ENCODE measurements at places on chromosomes 13 and 19.

- no peak for DNase-seq
Measured at GRCh38 chr19:10442698-10443097, 22.4 kb downstream of the PDE4A start.

DNA sequence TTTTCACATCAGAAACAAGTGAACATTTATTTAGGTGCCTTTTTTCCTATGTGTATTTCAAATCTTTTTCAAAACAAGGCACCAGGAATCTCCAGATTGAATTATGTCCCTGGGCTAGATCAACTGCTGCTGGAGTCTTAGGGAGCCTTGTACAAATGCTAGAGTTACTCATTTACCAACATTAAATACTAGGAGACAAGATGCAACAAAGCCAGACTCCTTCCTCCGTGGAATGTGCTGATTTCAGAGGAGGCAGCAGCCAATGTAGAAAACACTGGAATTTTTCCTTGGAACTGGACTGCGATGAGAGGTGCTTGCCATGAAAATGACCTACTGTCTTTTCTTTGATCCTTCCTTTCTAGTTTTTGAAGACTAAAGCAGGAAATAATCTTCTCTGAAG, 1514.7 kb upstream of the MIR17HG start:
- no peak for DNase-seq

DNA sequence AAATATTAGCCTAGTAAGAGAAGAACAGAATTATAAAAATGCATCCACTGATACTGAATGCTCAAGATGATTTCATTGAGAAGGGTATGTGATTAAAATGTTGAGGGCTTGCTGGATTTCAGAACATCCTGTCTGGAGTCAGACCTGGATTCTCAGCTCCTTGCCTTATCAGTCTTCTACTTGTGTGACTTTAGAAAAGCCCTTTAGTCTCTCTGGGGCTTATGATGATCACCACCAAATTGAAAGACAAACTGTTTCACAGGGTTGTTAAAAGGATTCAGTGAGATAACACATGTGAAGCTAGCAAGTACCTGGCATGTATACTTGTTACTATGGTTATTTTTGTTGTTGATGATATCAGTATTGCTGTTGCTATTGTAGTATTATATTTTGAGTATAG, 118.4 kb downstream of the GPC6 start:
- no peak for DNase-seq

GRCh38 chr13:97757807-97758206, 195.7 kb upstream of the IPO5 start:
- DNase-seq, result peak; percentile 89

GRCh38 chr13:66216728-66217127, 1013.4 kb downstream of the PCDH9 start:
- DNase-seq, result peak; percentile 17

DNA sequence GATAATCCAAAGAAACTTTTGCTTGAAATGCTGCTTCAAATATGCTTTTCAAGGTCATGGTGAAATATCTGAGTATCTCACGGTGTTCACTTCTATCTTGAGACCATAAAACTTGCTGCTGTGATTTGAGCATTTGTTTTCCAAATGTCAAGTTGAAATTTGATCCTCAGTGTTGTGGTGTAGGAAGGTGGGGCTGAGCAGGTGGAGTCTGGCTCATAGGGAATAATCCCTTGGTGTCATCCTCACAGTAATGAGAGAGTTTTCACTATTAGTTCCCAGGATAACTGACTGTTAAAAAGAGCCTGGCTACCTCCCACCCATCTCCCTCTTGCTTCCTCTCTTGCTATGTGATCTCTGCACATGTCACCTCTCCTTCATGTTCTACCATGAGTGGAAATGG, 858.0 kb upstream of the SLITRK5 start:
- no peak for DNase-seq

DNA sequence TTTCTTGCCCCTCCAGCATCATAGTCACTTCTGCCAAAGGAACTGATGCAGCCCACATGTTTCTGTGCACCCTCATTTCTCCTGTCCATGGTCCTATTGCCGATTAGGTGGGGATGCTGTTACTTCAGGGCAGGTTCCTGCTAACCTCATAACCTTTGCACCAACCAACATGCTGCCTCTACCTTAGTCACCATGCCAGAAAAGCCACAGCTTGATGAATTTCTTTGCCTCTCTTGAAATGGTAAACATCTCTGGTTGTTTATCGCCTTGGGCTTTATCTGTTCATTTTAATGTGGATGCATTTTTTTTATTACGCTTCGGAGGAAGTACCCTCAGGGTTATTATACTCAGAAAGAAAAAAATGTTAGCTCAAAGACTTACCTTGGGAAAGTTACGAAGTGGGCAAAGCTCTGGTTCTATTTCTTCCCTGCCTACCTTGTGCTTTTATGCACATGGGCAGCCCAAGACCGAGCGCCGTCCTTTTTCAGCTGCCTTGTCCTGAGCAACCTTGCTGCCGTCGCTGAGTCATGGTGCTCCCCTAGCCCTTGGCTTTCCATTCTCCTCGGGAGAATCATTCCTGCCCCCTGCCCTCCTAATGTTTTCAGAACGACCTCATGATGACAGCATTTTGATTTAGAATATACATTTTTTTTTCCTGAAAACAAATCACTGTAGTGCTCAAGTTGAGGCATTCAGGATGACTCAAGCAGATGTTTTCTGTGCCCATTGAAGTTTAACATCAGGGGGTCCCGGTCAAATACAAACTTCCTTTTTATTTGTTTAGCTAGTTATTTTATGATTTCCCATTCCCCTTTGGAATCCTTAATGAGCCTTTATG, 280.0 kb downstream of the SHISA2 start:
- no peak for DNase-seq

DNA sequence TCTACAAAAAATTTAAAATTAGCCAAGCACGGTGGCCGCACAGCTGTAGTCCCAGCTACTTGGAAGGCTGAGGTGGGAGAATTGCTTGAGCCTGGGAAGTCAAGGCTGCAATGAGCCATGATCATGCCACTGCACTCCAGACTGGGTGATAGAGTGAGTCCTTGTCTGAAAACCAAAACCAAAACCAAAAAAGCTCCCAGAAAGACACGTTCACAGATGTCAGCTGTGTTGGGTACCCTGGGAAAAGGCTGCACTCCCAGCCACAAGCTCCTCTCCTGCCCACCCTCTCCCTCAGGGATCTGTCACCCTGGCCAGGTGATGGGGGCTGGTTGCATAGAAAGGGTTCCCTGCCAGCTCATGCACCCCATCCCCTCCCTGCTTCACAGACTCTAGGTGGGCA, 53.3 kb downstream of the RNF6 start:
- no peak for DNase-seq

DNA sequence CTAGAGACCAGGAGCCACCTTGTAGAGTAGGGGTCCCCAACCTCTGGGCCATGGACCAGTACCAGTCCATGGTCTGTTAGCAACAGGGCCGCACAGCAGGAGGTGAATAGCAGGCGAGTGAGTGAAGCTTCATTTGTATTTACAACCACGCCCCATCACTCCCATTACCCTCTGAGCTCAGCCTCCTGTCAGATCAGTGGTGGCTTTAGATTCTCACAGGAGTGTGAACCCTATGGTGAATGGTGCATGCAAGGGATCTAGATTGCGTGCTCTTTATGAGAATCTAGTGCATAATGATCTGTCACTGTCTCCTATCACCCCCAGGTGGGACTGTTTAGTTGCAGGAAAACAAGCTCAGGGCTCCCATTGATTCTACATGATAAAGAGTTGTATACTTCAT, 303.6 kb downstream of the KCNRG start:
- DNase-seq, result no peak

DNA sequence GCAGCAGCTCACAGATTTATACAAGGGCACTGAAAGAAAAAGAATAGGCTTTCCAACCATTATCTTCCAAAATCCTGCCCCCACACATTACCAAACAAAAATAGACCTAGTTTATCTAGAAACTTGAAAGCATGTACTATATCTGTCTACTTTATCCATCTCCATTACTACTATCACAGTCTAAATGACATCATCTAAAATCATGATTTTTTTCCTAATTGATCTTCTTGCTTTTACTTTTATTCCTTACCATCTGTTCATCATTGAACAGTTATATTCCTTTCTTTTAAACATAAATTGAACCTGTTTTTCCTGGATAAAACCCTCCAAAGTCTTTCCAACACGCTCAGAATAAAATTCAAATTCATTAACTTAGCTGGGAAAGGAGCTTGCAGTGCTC, 414.7 kb downstream of the KCTD12 start:
- DNase-seq, result no peak

- peak; percentile 2 for DNase-seq
Measured at GRCh38 chr13:101916108-101916774, 463.8 kb downstream of the ITGBL1 start.

- peak; percentile 94 for DNase-seq
Measured at GRCh38 chr19:34926685-34927375, at the start of gene ZNF30. Gene ZNF30, plus strand, starts transcription at chr19:34926903. Its CDS starts 3,045 bp downstream, at chr19:34929948.

DNA sequence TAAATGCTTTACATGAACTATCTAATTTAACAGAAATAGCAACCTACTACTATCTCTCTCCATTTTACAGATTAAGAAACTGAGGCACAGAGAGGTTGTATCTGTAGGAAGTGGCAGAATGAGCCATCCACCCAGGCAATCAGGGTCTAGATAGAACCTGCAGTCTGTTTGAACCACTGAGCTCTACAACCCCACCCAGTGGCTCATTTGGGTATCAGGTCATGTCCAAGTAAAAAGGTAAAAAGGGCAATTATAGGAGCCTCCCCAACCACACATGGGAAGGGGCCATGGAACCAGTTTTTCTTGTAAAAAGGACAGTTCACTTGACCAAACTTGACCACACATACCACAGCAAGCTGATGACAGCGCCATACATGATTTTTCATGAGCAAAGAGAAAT, 92.9 kb upstream of the SGCG start:
- DNase-seq, result peak; percentile 39

DNA sequence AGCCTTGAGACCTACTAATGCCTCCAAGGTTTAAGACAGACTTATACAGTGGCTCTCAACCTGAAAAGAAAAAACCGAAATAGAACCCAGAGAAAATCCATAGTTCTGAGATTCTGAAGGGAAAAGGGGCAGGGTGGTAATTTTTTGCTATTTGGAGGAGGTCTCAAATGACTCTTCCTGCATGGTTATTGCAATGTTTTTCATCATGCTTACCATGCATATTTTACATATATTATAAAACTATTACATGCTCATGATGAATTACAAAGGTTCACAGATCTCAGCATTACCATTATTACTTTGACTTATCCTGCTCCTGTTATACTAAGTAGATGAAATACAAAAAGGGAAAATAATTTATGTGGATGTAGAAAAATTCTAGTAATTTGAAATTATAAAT, 47.6 kb downstream of the N4BP2L2 start:
- no peak for DNase-seq

GRCh38 chr13:78060966-78061365, 142.3 kb upstream of the EDNRB start:
- DNase-seq, result no peak

- peak; percentile 73 for DNase-seq
Measured at GRCh38 chr13:66992183-66992582, 238.0 kb downstream of the PCDH9 start.

DNA sequence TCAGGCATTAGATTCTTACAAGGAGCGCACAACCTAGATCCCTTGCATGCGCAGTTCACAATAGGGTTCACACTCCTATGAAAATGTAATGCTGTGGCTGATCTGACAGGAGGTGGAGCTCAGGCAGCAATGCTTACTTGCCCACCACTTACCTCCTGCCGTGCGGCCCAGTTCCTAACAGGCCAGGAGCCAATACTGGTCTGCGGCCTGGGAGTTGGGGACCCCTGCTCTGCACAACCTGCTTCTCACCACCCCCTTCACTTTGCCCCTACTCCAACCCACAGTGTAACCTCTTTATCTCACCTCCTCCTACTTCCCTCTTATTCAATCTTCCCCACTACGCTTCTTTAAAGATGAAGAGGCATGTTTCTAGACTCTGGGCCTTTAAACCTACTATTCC, 240.2 kb downstream of the RGCC start:
- DNase-seq, result no peak

GRCh38 chr19:36638862-36639510, 27.7 kb downstream of the ZNF461 start:
- DNase-seq, result peak; percentile 7
